Stimulated activated CD8-positive, alpha-beta memory T cell treated with anti-CD3 and anti-CD28 coated beads, Interleukin-4, amount 100 ng/mL, for 4 hours (primary cell): ENCODE measurements at places on chromosomes 1 and 21.

DNA sequence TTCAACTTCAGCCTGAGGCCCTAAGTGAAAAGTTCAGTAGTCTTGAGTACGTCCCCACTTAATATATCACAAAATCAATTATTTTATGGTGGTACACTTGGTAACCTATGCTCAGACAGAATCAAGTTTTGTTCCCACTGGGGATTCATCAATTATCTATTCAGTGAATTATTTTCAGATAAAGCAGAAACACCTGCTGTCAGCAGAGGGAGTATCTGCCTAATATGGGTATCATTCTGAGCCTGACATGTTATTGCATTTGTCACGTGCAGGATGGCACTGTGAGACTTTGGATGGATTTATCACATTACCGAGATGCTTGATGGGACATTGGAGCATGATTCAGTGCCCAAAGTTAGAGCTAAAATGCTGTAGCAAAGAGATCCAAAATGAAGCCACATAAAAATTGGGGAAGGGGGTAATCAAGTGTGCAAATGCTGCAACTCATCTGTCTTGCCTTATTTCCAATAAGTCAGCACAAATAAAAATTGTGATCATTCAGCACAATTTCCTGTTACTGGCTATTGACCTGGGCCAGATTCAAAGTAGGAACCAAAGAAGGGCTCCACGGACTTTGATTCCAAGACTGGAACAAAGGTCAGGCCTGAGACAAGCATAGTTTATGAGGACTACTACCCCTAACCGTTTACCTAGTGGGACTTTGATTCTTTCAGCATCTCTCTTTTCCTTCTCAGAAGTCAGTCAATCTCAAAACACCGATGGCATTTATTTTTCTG is 657.6 kb downstream of the LMO4 start:
- DNase-seq, result no peak

DNA sequence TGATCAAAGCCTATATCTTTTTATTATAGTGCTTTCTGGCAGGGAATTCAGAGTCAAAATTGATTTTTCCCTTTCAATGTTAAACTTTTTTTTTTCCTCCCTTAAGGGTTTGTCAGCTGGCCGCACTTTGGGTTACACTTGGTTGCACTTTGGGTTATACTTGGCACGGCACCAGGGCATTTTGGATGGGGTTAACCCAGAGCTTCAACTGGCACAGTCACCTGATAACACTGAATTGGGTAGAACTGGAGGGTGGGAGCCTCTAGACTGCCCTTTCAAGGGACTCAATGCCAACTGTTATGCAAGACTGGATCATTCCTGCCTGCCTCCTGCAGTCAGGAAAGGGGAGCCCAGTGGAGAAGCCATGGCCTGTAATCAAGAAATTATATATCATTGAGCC is 211.5 kb downstream of the KCNJ6 start:
- no peak for DNase-seq

DNA sequence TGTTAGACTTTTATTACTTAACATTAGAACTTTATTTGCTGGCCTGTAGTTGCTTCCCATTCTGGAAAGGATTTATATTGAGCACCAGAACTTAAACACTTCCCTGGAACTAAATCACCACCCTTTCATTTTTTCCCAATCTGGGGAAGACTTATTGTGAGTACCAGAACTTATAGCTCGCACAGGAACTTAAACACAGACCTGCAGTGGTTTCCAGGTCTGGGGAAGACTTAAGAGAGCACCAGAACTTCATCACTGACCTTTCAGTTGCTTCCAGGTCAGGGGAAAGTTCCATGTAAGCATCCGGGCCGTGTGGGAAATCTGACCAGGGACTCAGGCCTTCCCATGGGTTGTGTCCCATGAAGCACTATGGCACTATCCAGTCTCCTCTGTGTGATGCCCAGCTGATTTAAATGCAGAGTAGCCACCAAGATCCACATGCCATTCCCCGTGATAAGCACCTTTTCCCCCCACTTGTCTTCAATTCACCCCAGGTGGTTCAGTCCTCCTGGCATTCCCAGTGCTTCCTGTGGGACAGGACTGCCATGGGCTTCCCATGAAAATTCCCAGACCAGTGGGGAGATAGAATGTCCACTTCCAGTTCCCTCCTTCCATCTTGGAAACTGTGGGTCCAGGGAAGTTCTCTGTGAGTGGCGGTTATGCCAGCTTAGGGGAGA is 48.9 kb downstream of the C4BPA start:
- DNase-seq, result no peak

- DNase-seq, result no peak
Measured at GRCh38 chr1:230700132-230700531, 13.8 kb downstream of the AGT start.

DNA sequence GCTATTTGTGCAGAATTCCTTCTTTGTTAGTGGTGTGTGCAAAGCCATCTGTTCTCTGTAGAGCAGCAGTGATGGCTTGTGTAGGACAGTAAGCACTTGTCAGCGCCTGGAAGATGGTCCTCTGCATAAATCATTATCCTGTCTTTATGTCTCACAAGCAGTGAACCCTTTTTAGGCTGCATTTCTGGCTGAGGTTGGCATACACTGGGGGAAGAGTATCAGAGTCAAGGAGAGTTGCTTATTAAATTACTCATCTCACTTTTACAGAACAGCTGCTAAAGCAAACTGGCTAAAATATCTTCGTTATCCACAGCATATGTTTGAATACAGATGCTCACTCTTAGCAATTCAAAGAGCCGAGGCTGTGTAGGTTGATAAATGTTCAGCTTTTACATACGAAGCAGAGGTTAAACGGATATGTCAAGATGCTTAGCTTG is 54.6 kb upstream of the NCAM2 start:
- DNase-seq, result no peak

DNA sequence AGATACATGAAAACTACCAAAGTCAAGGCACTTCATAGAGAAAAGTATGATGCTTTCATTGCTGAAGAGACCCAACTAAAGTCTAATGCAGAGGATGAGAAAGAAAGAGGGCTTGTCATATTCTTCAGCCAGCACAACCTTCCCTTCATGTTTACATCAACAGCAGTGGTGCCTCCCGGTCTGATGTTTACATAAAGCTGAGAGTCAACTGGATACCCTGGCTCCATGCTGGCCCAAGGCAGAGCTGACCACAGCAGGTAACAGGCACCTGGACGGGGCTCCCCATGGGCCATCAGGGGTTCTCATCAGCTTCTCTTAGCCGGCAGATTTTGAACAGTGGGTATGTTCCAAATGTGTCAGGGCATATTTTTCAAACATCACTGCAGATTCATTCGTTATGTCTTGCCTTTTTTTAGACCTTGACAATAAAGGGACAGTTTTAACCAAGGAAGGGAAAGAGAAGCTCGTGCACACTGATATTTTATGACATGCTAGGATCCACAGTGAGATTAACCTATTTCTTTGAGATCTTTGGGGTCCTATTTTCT is 117.1 kb downstream of the NRIP1 start:
- no peak for DNase-seq

DNA sequence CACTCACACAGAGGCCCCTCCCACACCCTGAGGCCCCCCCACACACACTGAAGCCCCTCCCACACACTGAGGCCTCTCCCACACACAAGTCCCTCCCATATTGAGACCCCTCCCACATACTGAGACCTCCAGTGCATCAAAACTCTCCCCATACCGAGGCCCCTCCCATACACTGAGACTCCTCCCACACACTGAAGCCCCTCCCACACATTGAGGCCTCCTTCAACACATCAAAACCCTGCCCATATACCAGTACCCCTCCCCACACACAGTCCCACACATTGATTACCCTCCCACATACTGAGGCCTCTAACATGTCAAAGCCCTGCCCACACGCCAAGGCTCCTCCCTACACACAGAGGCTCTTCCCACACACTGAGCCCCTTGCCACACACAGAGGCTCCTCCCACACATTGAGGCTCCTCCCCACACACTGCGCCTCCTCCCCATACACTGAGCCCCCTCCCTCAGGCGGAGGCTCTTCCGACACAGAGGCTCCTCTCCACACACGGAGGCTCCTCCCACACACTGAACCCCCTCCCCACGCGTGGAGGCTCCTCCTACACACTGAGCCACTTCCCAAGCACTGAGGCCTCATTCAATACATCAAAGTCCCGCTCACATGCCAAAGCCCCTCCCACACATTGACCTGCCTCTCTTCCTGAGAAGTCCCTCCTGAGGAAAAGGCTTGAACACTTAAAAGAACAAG is 392.3 kb downstream of the CAMTA1 start:
- DNase-seq, result no peak

- DNase-seq, result no peak
Measured at GRCh38 chr21:44566403-44566802, 7.1 kb upstream of the KRTAP10-4 start.

- no peak for DNase-seq
Measured at GRCh38 chr1:193348091-193348768, 161.8 kb upstream of the B3GALT2 start.

DNA sequence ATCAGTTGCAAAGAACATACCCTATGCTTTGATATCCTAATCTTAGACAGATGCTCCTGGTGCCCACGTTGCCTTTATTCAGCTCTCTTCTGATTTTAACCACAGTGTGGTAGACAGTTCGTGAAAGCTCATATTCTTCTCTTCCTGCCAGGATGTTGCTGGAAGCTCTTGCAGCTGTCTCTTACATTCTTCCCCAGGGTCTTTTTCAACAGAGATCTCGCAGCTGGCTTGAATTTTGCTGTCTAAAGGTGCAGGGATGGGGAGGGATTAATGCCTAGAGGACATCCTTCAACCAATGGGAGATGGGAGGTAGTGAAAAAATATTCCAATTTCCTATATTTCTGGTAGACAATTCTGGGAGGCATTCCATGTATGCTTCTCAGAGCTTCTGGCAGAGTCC is 150.0 kb upstream of the APP start:
- DNase-seq, result no peak

DNA sequence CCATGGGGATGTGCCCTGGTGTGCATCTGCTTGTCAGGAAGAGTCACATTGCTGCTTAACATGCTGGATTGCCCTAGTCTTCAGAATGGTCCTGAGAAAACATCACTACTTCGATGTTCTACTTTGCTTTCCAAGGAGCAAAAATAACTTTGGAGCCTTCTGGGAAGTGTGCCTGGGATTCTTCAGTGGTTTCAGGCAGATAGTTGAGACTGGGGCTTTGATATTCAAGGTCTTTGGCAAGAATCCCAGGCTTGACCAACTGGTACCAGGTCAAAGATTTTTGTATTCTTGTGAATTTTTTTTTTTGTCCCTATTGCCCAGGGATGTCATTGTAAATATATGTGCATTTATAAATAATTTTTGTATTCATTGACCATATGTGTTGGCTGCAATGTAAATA is 51.4 kb downstream of the LRIG2 start:
- no peak for DNase-seq

DNA sequence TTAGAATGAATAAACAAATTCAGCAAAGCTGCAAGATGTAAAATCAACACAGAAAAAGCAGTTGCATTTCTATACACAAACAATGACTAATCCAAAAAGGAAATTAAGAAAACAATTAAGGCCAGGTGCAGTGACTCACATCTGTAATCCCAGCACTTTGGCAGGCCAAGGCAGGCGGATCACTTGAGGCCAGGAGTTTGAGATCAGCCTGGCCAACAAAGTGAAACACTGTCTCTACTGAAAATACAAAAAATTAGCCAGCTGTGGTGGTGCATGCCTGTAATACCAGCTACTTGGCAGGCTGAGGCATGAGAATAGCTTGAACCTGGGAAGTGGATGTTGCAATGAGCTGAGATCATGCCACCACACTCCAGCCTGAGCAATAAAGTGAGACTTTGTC is 22.3 kb downstream of the THEM4 start:
- no peak for DNase-seq

DNA sequence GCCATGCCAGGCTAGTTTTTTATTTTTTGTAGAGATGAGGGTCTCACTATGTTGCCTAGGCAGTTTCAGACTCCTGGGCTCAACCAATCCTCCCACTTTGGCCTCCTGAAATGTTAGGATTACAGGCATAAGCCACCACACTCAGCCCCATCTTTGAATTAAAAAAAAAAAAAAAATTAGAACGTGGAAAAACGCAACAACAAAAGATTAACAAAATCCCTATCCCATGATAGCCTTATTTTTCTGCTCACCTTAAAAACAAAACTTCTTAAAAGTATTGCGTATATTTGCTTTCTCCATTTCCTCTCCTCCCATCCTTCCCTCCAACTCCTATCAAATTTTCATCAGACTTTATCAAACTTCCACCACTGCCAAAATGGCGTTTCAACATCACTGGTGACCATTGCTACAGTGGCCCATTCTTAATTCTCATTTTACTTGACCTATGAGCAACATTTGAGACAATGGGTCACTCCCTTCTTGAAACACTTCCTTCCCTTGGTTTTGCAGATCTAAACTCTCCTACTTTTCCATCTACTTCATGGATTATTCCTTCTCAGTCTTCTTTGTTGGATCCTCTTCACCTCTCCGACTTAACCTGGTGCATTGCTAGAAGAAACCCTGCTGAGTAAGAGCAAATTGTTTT is 579 bp upstream of the ZNF684 start:
- no peak for DNase-seq

GRCh38 chr1:80363689-80364475 is 1357.4 kb upstream of the ADGRL4 start:
- no peak for DNase-seq

GRCh38 chr1:118982821-118983557 is 5.2 kb downstream of the TBX15 start:
- no peak for DNase-seq

GRCh38 chr1:184433956-184434502 is 47.2 kb downstream of the C1orf21 start:
- no peak for DNase-seq

DNA sequence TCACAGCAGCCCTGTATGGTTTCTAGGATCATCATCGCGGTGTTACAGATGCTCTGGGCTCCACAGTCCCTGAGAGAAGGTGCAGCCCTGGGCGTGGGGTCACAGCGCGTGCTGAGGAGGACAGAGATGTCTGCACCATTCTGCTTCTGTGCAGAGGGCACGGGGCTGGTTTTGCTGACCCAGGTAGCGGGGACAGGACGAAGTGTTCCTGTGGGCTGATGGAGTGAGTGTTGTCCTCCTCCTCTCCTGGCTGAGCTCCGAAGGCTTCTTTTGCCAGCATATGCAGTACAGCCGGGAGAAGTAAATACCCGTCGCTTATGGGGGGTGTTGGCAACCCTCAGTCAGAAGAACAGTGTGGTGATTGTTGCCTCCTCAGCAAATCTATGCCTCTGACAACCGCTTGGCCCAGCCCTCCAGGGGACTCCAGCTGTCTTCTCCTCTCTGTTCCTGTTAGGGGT is 101.5 kb downstream of the DDX20 start:
- DNase-seq, result no peak

DNA sequence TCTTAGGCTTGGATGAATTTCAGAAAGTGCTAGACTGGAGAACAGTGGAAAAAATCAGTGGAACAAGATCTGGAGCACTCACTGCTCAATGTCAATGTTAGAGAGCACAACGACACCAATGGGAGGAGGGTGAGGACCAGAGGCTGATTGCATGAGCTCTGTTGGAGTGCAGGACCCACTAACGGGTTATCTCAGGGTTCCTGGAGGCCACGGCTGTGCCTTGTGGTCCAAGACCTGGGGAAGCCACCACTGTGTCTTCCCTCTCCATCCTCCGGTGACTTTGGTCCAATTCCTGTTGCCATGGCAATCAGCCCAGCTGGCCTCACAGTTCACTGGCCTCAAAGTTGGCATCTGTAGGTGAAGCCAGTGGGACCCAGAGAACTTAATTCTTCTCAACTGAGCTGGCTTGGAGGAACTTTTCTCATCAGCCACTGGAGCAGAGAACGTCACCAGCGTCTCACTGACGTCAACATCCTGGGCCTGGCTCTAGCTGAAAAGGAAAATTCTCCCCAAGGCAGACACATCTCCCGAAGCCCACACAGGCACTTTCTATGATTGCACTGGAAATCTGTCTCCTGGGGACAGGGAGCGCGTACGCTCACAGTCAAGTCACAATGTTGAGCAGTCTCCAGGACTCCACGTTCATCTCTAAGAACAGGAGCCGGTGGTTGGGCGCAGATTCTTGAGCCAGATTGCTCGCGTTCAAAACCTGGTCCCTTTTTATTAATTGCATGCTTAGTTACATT is 21.9 kb upstream of the GPR157 start:
- no peak for DNase-seq
